HCT116 (cell line): ENCODE measurements at places on chromosomes 16 and 17. TPM values are rescaled to one million over a fixed set of nuclear protein-coding genes. Genes with fewer than 3 reads are reported as not detected.

The SNX20 gene
- 0.07 TPM for total RNA-seq

The HAGHL gene
- 74.8 TPM for total RNA-seq

The DYNLRB2 gene
- not detected for total RNA-seq

GRCh38 chr16:79865918-79866317 is 265.4 kb upstream of the MAF start:
- no peak for DNase-seq

GRCh38 chr17:44747566-44747965 is 11.2 kb upstream of the ADAM11 start:
- DNase-seq: no peak

DNA sequence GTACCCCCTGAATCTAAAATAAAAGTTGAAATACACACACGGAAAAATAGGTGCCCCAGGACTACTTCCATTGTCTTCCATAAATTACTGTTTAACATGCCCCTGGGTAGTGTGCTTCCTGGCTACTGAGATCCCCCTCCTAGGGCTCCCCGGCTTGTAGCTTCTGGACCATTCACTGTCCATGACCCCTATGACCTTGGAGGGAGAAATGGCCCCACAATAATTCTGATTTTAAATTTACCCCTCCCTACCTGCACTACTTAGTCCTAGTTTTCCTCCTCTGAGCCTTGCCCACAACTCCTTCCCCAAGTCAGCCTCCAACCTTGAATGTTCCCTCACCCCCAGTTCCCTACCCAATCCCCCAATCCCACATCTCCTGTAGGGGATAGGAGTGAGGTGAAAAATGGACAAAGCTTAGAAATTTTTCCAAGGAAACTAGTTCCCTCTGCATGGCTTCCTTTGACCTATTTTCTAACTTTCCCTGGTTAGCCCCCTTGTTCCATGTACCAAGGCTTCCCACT is 9.5 kb upstream of the MSL1 start:
- no peak for DNase-seq
